ENCODE measurements at places on chromosomes 1 and 21.

GRCh38 chr1:241593186-241593585 is 47.0 kb downstream of the CHML start:
- DNase-seq = no peak

DNA sequence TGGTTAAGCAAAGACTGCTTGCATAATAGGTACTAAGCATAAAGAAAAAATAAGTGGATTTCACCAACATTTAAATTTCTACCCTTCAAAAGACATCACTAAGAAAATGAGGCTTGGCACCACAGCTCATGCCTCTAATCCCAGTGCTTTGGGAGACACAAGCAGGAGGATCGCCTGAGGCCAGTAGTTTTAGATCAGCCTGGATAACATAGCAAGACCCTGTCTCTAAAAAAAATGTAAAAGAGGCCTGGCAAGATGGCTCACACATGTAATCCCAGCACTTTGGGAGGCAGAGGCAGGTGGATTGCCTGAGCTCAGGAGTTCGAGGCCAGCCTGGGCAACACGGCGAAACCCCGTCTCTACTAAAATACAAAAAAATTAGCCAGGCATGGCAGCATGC is 73.0 kb downstream of the PIGK start:
- no peak for DNase-seq

DNA sequence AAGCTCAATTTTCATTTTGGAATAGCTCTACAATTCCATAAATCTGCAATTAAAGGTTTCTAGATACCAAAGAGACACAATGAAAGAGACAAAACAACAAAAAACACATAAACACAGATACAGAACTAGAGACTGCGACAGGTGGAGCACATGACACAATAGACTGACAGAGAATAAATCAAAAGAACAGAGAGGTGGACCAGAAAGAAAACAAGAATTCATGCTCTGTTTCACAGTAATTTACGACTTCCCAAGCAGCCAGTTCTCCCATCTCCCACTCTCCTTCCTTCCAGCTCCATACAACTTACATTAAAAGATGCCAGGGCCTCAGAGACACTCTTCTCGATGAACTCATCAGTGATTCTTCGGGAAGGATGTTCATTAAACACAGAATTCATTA is 15.1 kb upstream of the RBM8A start:
- no peak for DNase-seq

DNA sequence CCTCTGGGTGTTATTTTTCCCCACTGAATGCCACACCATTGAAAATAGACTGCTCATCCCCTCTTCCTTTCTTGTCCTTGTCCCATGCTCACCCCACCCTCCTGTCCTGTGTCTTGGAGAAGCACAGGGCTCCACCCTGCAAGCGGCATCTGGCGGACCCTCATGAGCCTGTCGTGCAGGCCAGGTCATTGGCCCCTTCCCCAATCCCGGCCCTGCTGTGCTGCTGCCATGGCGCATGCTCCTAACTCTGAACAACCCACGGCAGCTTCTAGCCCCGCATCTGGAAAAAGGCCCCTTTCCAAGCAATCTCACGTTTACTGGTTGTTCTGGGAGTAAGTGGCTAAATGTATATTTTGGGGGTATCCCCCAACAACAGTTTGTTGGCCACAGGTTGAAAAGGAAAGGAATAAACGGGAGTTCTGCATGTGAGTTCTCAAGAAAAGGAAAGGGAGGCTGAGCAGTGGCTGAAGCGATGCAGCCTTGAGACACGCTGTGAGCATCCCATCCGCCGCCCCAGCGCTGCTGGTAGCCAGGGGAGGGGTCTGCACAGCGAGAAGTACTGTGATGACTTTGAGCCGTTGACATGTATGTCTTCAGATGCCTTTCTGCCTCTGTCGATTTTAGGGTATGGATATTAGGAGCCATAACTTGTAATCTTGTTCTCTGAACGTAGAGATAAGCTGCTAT is 16.3 kb downstream of the AGMAT start:
- no peak for DNase-seq

- no peak for DNase-seq
Measured at GRCh38 chr1:27570784-27571183, 33.2 kb downstream of the AHDC1 start.

GRCh38 chr1:2941907-2942306 is 79.4 kb upstream of the ACTRT2 start:
- DNase-seq = no peak

GRCh38 chr1:83026745-83027144 is 972.2 kb downstream of the TTLL7 start:
- DNase-seq = no peak

DNA sequence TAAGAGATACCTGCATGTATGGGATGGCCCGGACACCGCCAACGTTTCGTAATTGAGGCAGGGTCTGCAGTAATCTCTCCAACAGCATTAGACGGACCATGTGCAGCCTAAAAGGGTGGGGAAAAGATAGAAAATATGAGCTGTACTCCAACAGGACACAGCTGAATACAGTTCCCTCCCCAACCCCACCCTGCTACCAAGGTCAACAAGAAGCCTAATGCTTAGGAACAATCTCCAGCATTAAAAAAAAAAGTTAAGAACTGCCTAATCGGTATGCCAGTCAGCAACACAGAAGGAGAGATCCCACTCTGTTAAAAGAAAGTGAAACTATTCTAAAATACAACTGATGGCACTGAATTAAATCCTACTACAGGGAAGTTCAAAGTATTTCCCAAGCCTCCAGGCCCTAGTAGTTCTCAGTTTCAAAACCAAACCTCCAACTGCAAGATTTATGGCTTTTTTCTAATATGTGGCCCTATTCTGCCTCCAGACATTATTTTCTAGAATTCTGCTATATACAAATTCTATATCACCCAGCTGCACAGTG is 81.0 kb downstream of the UBR4 start:
- DNase-seq = no peak

GRCh38 chr1:54965624-54966340 is 14.6 kb upstream of the TMEM61 start:
- DNase-seq = no peak

DNA sequence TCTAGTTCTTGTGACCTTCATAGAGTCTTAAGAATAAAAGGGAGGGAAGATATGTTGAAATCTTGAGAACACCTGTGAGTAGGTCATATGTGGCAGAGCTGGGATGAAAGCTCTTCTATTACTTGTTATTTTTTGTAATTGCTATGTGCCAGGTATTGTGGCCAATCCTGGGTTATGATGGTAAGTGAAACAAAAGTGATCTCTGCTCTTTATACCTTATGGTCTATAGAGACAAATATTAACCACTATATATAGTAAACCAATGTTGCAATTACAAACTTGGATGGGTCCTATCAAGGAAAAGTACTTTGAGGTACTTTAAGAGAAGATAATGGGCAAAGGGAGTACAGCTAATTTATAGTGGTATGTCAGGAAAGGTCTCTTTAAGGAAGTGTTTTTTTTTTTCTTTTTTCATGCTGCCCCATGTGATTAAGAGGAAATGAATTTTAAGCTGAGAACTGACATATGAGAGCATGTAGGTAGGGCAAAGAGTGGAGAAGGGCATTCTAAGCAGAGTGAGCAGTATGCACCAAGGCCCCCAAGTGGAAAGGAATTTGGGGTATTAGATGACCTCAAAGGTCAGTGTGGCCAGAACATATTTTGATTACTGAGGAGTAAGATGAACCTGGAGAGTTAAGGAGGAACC is 43.3 kb downstream of the POU2F1 start:
- DNase-seq = no peak

DNA sequence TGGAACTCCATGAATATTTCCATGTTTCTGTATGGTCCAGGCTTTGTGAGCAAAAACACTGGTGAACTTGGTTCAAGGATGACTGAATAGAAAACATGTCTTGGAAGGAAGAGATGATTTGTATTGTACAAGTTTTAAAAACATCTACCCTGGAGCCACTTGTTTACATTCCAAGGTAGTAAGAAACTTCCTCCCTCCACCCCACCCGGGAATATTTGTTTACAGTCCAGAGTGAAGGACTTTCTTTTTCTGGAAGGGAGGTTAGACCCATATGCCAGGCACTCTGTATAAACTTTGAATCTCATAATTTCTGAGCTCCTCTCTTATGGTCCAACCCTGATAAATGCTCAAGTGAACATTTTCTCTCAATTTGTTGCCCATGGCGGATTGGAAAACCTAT is 323.3 kb upstream of the LYPLAL1 start:
- no peak for DNase-seq

Data from HuH-7 (cell line).